Retinal pigment epithelial cell (primary cell): ENCODE measurements at places on chromosomes 12 and 14.

DNA sequence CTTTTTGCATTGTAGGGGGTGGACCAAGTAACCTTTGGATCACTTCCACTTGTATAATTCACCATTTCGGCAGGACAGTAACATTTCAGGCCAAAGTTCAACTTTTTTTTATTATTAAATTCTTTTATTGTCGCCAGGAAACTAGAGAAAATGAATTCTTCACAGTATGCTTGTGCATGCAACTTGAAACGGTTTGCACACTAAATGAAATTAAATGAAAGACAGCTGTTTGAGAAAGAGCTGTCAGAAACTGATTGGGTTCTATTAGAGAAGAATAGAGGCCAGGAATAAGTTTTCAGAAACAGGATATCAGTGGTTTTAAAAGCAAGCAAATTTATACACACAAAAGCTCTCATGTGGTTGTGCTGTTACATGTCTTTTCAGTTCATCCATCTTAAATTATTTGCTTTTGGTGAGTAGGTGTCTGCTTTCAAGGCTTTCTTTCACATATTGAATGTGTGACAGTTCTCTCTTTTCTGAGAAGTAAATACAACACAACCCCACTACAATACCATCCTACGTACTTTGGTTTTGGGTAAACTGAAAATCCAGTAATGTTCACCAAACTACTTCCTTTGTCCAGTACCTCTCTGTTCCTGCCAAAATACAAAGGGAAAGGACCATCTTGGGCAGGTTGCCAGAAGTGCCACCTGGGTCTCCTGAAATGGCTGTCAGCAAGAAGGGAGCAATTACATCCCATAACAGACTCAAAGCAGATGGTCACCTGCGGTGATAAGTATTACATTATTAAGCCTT is 291.7 kb downstream of the RAD51B start:
- no peak for DNase-seq

GRCh38 chr14:101548710-101549109 is 12.6 kb upstream of the DIO3 start:
- DNase-seq, result no peak

DNA sequence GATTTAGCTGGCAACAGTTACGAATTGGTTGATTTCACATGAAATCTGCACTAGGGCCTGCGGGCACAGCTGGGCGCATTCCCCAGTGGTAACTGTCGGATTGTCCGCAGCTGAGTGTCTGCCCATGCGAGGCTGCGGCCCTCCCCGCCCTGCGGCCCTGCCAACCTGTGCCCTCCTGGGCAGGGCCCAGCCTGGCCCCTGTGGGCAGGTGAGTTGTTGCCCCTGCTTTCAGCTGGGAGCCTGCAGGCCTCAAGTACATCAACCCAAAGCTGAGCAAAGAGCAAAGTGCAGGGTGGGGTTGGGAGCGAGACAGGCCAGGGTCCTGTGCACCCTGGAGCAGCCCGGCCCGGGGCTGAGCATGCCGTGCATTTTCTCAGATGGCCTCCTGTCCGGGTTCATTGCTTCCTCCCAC is 89.1 kb downstream of the ADGRD1 start:
- no peak for DNase-seq

GRCh38 chr14:71636820-71637471 is 295.3 kb upstream of the RGS6 start:
- DNase-seq, result no peak

GRCh38 chr12:27233814-27234213 is 10.3 kb upstream of the STK38L start:
- no peak for DNase-seq

- DNase-seq, result no peak
Observed at GRCh38 chr12:19030180-19030579, 99.4 kb upstream of the PLEKHA5 start.

DNA sequence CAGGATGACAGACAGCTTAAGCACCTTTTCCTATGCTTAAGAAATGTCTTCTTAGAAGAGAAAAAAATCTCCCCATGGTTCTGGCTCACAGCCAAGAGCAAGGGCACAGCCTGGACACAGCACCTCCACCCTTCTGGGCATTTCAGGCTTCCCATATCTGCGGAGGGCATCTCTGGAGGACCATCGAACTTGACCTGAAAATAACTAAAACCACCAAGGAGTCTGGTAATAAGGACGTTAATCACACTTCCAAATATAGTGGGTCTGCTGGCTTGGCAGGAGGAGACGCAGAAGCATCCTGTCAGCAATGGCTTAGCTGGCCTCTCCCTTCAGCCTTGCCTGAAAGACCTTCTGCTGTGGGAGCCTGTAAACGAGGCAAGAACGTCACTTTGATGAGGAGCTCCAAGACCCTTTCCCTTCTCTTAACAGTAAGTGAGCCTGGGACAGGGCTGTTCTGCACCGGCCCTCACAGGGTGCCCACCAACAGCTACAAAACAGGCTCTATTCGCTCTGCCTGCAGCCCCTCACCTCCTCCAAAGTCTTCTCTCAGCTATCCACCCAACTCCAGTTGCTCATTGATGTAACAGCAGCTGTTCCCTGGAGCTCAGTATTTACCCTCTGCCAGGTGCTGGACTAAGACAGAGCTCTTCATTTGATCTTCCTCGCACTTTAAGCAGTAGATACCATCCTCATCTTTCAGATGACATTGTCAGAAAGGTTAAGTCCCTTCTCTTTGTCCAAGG is 13.2 kb downstream of the SETD3 start:
- DNase-seq, result no peak

- DNase-seq, result no peak
Observed at GRCh38 chr12:75323663-75324062, 6.5 kb downstream of the CAPS2 start.

- no peak for DNase-seq
Observed at GRCh38 chr12:124422142-124422569, 127.3 kb downstream of the RFLNA start.

DNA sequence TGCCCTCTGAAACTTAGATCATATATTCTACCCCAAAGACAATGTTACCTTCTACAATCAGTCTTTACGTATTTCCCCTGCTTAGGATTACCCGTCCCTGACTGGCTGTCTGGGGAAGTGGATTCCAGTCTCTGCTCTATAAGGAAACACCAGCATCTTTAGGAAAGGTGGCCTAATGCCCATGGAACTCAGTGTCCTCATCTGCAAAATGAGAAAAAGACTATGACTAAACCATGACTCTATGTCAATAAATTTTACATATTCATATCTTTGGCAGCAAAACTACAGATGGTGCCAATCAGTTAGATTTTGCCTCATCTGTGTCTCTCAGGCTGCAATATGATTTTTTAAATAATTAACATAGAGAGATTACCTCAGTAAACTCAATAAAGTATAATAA is 133.8 kb downstream of the ITPR2 start:
- DNase-seq, result no peak

DNA sequence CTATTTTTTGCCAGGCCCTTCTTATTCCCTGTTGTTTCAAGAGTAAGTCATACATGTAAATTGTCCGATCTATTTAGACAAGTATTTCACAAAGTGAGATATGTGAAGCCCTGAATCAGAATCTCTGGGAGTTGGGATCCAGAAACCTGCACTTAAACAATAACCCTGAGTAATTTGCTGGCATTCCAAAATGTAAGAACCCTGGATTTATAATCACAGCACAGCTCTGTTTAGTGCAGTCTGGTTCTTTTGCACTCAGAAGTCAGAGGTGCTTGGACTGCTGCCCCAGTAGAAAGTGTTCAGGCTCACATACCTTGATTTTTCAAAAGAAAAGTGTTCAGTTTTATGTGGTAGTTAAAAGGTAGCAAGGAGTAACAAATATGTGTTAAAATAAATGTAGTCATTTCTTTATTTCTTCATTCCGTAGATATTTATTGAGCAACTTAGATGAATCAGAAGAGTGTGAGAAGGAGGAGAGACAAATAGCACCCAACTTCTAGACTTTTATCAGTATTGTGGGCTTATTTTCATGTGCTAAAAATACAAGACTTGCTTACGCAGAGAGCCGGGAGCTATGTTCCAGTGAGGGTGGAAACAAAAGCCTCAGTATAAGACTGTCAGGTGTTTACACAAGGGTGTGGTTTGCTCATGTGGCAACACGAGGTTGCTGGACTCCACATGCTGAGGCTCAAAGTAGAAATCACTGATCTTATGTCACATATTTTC is 70.1 kb downstream of the SYNE2 start:
- peak; percentile 94 for DNase-seq

DNA sequence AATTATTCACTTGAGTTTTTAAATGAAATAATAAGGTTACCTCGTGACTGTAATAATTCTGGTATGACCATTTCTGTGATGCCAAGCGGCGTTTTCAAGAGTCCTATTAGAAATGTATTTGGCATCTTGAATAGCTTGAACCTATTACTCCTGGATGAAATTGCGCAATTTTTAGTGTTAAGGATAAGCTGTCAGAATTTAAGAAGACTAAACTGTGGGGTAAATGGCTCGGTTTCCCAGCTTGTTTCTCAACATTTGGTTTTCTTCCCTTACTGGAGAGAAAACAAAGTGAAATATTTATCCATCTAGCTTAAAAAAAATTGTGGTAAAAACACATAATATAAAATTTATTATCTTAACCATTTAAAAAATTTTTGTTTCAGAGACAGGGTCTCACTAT is 26.8 kb downstream of the PCNX1 start:
- DNase-seq, result no peak

DNA sequence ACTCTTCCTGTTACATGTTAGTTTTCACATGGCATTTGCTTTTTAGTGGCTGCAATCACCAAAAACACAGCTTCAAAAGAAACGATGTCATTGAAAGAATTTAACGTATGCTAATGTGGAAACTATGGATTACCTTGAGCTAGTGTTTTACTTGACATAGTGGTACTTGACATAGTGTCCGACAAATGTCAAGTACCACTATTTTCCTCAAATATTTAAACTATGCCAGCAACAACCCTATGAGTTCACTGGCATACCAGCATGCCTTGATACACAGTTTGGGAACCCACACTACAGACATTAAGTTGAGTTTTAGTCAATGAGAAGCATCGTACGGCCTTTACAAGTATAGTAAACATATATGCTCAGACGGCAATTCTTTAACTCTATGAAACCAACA is 560.3 kb downstream of the GALC start:
- no peak for DNase-seq

GRCh38 chr14:73796893-73797542 is 54.6 kb upstream of the PTGR2 start:
- DNase-seq, result no peak

DNA sequence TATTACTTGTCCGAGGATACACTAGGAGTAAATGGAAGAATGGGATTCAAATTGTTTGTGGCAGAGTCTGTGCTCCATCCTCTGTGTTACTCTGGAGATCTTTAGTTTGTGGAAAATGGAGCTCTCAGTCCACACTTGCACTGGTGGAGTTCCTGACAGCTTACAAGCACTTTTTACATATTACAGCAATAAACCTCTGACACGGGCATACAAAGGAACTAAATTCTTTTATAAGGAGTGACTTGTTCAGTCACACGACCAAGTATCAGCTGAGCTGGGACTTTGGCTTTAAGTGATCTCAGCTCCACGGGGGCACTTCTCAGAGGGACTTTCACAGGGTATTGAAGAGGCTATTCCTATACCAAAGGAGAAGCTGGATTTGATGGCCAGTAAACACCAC is 417.5 kb downstream of the LRIG3 start:
- peak; percentile 41 for DNase-seq

DNA sequence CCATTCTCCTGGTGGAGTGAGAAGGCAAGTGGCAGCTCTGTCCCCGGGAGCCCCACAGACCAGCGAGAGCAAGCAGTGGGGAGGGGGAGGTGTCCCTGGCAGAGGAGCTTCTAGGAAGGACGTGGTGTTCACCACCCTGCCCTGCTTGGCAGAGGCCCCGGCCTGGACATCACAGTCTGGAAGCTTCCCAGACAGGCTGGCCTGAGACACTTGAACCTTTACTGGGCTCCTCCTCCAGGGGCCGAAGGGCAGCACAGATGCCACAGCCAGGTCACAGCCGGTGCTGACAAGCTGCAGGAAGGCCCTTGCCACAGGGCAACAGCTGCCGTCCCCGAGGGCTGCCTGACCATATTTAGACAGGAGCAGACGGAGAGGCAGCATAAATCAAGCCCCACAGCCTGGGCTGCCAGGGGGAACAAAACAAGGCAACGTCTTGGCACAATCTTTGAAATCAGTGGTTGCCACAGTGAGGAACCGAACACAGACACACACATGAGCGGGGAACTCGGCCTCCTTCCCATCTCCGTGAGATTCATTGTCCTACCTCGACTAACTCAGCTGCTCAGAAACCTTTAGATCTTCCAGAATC is 28.5 kb downstream of the PRIMA1 start:
- no peak for DNase-seq

DNA sequence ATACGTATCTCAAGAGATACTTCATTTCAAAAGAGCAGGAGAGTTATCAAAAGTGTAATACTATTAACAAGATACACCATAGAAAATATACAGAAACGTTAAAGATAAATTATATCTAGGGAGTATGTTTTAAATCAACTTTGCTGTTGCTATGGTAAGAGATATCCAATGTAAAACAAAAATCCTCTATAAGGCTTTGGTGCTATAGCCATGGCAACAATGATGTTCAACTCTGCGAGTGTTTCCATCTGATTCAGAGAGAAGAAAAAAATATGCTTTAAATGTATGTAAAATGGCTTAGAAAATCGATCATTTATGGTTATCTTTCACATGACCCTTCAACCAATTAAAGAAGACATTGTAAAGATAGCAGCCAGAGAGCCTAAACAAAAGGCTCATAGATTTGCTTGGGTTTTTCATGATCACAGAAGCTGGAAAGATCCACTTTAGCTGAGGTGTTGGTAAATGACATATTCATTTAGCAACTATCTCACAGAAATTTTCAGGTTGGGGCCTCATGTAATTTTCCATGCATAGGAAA is 387.0 kb upstream of the GARIN6 start:
- DNase-seq, result no peak

GRCh38 chr14:77593501-77593961 is 22.9 kb downstream of the SPTLC2 start:
- no peak for DNase-seq

DNA sequence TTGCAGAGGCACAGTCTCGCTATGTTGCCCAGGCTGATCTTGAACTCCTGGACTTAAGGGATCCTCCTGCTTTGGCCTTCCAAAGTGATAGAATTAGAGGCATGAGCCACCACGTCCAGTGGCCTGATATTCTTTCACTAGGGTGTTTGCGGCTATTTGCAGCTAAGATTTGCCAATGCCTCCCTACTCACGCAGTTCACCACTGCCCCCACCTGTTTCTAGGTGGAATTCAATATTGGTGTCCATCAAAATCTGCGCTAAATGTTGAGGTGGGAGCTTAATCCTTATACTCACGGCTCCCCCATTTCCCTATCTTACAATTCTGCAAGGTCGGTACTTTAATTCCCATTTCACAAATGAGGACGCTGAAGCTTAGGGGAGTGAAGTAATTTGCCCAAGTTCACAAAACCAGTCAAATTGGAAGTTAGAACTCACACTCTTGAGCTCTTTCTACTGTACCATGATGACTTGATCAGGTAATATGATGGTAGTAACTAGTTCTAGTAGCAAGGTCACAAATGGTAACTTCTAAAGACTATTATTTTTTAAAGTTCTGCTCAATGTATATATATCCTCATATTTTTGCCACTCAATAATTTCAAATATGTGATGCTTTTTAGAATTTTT is 22.1 kb upstream of the LRRC9 start:
- DNase-seq, result no peak

- no peak for DNase-seq
Observed at GRCh38 chr12:75834591-75834990, 197.0 kb downstream of the PHLDA1 start.
